A549 treated with CpdA at 1 μM for 4 hours (cell line): ENCODE measurements at places on chromosomes 2 and 18. TPM values are rescaled to one million over a fixed set of nuclear protein-coding genes. Genes with fewer than 3 reads are reported as not detected.

The SNRNP27 gene
- 48.2 to 81.8 TPM (median 52.7 TPM) in 5 replicates for total RNA-seq

The SERPINB13 gene
- not detected in 5 replicates for total RNA-seq

The FOXD4L1 gene
- total RNA-seq, result 0.30 to 0.69 TPM (median 0.45 TPM) in 5 replicates

The ACMSD gene
- not detected in 5 replicates for total RNA-seq

The MYCN gene
- total RNA-seq, result not detected in 5 replicates

The MC5R gene
- not detected in 5 replicates for total RNA-seq

The GALNT3 gene
- not detected in 5 replicates for total RNA-seq

The SGPP2 gene
- 0.16 to 0.26 TPM (median 0.21 TPM) in 5 replicates for total RNA-seq

The CELF4 gene
- total RNA-seq, result not detected in 5 replicates

The KCNS3 gene
- total RNA-seq, result 1.1 to 1.3 TPM (median 1.2 TPM) in 5 replicates

The THSD7B gene
- not detected in 5 replicates for total RNA-seq

The KRCC1 gene
- 12.4 to 15.3 TPM (median 13.0 TPM) in 5 replicates for total RNA-seq

The SLC40A1 gene
- total RNA-seq, result 3.4 to 4.5 TPM (median 3.7 TPM) in 5 replicates

The TUBA3D gene
- not detected in 5 replicates for total RNA-seq

The RAMP1 gene
- 0.09 TPM in 1 of 5 replicates, not detected in the others for total RNA-seq

The DNAJC27 gene
- 1.7 to 2.4 TPM (median 2.3 TPM) in 5 replicates for total RNA-seq

The RNF125 gene
- 0.18 to 0.48 TPM (median 0.24 TPM) in 5 replicates for total RNA-seq

The CD8A gene
- total RNA-seq, result 0.20 to 0.39 TPM (median 0.25 TPM) in 5 replicates

The CHRNA1 gene
- not detected in 5 replicates for total RNA-seq

The FBLN7 gene
- total RNA-seq, result 0.42 to 0.51 TPM (median 0.45 TPM) in 5 replicates

The TMEM200C gene
- not detected in 5 replicates for total RNA-seq

The PDE11A gene
- total RNA-seq, result 0.29 to 0.58 TPM (median 0.43 TPM) in 5 replicates

The TSPYL6 gene
- not detected in 5 replicates for total RNA-seq

The SPOPL gene
- 6.7 to 10.5 TPM (median 8.6 TPM) in 5 replicates for total RNA-seq

The ATP8B1 gene
- total RNA-seq, result 8.6 to 11.9 TPM (median 9.7 TPM) in 5 replicates

The ARHGAP28 gene
- total RNA-seq, result 0.03 to 0.11 TPM in 2 of 5 replicates, not detected in the others

The GPBAR1 gene
- 0.07 to 0.17 TPM (median 0.15 TPM) in 5 replicates for total RNA-seq

The OR6B2 gene
- total RNA-seq, result not detected in 5 replicates

The BARD1 gene
- 4.4 to 12.7 TPM (median 6.2 TPM) in 5 replicates for total RNA-seq

The DGKD gene
- total RNA-seq, result 76.0 to 108 TPM (median 89.2 TPM) in 5 replicates

The HAAO gene
- 0.03 to 0.19 TPM in 2 of 5 replicates, not detected in the others for total RNA-seq

The SCN9A gene
- total RNA-seq, result 2.8 to 6.1 TPM (median 5.1 TPM) in 5 replicates

The HOXD9 gene
- 0.98 to 1.4 TPM (median 1.3 TPM) in 5 replicates for total RNA-seq

The DSG1 gene
- total RNA-seq, result not detected in 5 replicates

The TRIM54 gene
- 0.34 to 0.73 TPM (median 0.48 TPM) in 5 replicates for total RNA-seq

The ASB18 gene
- not detected in 5 replicates for total RNA-seq

The COPS9 gene
- 239 to 305 TPM (median 293 TPM) in 5 replicates for total RNA-seq

The DNAJC5G gene
- not detected in 5 replicates for total RNA-seq

The CCL20 gene
- 1.8 to 4.4 TPM (median 2.7 TPM) in 5 replicates for total RNA-seq

The C2orf66 gene
- 0.08 to 0.15 TPM (median 0.09 TPM) in 4 of 5 replicates, not detected in the other for total RNA-seq
